ENCODE measurements at places on chromosomes 3 and 15.

DNA sequence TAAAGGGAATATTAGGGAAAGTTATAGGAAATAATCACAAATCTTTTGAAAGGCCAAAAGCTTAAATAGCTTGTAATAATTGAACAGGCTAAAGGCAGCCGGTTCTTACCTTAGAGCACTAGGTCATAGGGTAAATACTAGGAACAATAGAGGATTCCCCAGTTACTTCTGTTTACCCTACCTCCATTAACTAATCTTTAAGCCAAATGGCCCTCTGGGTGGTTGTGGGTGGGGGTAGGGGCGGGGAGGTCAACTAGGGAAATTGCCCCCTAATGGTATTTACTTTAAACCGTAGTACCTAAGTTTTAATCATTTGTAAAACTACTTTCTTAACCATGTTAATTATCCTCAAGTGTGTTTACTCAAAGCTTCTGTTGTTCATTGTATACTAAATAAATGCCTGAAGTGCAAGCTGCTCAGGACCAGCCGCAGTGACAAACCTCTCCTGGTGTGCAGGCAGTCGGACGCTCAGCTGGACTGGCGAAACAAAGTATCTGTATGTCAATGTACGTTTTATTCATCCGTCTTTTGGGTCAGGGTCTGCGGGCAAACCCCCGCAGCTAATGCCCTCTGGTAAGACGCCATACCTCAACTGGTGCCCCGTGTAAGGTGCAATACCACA, 18.9 kb downstream of the MAGEL2 start:
- no peak for DNase-seq

GRCh38 chr3:188802645-188803044, 369.1 kb upstream of the TPRG1 start:
- DNase-seq, result no peak

DNA sequence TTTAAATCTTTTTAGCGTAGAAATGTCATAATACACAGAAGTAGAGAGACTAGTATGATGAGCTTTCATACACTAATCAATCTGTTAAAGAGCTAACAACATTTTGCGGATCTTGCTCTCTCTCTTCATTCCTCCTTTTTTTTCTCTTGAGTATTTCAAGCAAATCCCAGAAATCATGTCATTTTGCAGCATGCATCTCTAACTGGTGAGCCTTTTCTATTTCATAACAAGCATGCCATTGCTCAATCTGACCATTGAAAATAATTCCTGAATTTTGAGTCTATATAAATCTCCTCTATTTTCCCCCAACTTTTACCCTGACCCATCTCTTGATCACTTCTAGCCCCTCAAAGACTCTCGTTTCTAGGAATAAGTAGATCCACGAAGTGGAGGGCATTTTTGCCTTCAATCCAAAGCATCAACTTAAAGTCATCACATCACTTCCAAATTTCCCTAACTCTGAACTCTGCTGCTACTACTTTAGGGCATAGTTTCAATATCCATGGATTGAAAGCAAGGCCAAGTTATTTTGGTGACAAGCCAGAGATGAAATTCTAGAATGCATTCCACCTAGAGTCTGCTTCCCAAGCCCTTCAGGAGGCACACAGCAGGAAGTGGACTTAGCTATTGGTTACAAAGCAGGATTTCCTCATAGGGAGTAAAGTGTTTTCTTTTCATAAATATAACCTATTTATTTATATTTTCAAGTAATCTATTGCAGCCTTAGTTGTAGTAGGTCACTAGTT, 253.5 kb upstream of the ZPLD1 start:
- no peak for DNase-seq

DNA sequence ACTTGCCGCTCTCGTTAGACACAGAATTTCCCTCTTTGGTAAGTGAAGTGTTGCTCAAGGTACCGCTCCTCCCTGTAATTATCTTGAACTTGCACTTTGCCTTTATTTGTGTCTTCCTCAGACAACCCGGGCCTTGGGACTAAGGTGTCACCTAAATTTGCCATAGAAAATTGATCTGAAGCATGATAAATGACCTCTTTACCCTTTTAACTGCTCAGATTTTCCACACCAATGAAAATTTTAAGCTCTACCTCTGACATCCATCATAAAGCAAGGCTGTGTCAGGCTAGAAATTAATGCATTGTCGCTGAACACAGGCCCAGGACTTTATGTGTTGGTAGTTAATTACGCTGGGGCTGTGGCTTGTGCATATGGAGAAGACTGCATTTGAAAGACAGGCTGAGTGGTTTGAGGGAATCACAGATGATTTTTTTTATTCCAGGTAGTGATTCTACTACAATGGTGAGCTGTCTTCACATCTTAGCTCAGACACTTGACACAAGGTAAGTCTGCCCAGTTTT, 199.6 kb upstream of the CHRM5 start:
- DNase-seq, result no peak

DNA sequence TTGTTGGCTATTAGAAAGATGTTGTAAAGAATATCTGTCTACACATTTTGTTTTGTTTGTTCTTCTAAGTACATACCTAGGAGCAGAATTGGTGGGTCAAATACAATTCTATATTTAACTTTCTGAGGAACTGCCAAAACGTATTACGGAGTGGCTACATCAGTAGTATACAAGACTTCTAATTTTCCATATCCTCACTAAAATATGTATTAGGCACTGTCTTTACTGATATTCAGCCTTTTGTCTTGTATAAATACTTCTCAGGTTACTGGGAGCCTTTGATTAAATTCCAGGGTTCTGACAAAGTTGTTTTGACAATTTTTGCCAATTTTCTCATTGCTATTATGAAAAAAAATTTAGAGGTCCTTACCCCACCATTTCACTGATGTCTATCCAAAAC, 146.7 kb downstream of the NR2E3 start:
- DNase-seq, result no peak

DNA sequence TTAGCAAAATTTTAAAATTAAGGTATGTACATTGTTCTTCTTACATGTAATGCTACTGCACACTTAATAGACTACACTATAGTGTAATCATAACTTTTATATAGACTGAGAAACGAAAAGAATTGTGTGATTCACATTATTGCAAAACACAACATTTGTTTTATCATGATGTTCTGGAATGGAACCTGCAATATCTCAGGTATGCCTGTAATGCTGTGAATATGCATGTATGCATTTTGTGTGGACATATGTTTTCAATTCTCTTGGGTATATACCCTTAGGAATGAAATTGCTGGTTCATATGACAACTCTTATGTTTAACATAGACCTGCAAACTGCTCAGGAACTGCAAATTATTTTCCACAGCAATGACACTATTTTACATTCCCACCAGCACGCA, 38.6 kb upstream of the TJP1 start:
- no peak for DNase-seq
